NCI-H1417 treated with DMSO at 0.1 percent for 48 hours (cell line): ENCODE measurements at places on chromosomes 6 and 20.

GRCh38 chr6:113648698-113649097 lies 208.4 kb upstream of the MARCKS start:
- DNase-seq = no peak

DNA sequence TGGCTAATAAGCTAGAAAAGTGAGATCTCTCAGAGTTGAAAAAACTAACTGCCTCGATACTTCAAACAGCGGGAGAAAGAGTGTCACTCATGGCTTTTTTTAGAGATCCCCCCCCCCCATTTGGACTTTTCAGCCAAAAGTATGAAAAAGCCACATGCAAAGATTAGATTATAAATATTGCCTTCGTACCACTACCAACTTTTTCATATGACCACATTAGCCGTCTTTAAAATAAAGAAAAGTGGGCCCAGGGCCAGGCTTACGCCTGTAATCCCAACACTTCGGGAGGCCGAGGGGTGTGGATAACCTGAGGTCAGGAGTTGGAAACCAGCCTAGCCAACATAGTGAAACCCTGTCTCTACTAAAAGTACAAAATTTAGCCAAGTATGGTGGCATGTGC lies 4.4 kb downstream of the PGK2 start:
- no peak for DNase-seq

DNA sequence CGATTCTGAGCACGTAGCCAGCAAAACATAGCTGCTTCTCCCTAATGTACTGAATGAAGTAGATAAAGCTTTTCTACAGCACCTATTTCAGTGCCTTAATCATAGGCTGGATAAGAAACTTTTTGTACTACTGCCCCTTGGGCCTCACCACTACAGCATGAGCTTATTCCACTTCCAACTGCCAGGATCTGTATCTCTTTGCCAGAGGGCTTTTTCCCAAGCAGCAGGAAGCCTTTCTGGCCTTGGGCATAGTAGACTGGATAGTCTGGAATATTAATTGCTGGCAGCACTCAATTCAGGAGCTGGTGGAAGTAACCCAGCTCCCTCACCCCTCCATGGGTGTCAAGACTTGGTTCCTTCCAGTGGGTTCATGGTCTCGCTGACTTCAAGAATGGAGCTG lies 43.6 kb downstream of the ANKEF1 start:
- DNase-seq = no peak

DNA sequence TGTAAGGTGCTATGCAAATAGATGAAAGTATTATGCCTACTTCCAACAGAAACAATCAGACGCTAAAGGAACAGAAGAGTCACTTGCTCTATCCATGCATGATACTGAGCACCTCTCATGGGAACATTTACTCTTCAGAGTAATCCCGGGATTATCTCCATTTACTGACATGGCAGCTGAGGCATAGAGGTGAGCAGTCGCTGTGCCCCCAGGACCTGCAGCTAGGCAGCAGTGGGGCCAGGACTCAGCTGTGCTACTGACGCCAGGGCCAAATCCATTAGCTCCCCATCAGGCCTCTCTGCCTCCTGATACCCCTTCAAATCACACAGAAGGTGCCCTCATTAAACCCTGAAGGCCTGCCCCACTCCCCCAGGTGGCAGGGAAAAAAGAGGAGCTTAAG lies 51.9 kb downstream of the TRAM2 start:
- DNase-seq = no peak

- DNase-seq = no peak
Observed at GRCh38 chr6:85469276-85470022, 19.6 kb downstream of the NT5E start.

DNA sequence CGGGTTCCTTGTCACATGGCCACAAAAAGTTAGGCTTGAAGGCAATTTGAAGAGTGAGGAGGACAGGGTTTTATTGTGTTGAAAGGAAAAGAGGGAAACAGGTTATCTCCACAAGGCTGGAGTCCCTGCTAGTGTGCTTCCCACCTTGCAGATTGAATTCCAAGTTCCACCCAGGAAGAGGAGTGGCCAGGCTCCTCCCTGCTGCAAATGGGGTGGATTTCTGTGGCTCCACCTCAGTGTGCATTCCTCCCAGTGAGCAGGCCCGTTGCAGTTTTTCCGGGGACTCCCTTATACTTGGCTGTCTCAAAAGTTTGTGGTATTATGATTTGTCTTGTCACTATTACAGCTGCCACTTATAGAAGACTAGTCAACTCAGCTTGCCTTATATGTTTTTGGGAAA lies 281.8 kb upstream of the PLCB4 start:
- DNase-seq = no peak

DNA sequence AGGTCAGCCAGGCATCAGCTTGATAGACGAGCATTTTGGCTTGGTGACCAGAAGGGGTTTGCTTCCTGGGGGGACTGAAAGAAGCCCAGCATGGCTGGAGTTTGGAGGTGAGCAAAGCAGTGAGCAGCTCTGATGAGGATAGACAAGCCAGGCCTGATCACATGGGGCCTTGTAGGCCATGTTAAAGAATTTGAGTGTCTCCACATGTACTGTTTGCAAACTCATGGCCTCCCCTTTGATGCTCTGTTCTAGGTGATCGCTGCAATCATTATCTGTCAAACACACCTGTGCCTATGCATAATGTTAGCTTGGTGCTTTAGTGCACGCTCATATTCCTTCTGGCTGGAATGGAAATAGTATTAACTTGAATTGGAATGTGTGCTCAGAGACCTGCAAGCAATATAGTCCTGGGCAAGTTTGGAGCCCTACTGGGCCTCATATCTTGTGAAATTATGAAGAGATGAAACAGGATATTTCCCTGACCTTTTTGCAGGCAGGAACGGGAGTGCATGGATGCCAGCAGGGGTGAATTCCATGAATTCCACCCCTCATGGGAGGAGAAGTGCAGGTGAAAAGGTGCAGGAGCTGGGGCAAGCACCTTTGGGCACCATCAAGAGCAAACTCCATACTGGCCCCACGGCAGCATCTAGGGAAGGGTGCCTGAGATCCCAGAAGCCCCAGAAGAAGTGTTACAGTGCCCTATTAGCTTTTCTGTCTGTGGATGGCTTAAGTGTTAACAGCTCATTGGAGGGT lies 480.5 kb downstream of the EPM2A start:
- no peak for DNase-seq

DNA sequence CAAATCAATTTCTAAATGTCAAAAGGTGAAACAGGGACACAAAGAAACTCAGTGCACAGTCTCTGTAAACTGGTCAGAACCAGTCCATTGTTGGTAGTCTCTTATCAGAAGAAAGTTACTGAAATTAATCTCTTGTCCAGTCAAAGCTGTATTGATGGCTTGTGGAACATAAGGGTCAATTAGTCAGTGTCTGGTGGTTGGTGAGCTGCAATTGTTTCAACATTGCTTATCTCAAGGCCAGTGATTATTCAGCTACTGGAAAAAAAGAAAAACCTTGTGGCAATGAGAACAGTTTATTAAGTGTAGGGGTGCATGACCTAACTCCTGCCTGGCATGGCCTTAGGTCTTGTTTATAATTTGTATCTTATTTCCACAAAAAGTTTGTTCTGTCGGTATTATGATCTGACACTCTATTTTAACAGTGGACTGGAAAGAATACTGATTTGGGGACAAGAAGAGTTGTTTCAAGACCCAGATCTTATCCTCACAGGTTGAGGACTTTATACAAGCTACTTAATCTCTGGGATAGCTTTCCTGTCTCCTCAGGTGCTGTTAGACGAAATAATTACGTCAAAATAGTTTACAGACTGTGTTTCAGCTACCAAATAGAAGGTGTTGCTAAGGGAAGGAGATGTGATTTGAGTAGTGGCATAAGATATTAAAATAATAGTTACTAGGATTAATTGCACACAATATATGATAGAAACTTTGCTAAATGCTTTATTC lies 520.0 kb upstream of the IRAK1BP1 start:
- DNase-seq = no peak

DNA sequence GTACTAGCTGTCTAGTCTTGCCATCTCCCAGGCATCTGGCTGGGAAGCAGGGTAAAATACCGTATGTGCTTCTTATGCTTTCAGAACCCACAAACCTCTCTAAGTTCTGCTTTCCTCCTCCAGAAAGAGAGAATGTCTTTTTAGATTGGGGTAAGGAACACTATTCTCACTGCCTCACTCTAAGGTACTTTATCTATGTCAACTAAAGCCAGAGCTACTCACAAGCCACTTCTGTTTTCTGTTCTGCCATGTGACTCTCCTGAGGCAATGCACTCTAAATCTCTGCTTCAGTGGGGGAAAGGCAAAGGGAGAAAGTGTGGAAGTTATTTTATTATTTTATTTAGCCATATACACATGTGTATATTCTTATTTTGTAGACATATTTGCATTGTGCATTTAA lies 15.6 kb downstream of the MEP1A start:
- DNase-seq = no peak

DNA sequence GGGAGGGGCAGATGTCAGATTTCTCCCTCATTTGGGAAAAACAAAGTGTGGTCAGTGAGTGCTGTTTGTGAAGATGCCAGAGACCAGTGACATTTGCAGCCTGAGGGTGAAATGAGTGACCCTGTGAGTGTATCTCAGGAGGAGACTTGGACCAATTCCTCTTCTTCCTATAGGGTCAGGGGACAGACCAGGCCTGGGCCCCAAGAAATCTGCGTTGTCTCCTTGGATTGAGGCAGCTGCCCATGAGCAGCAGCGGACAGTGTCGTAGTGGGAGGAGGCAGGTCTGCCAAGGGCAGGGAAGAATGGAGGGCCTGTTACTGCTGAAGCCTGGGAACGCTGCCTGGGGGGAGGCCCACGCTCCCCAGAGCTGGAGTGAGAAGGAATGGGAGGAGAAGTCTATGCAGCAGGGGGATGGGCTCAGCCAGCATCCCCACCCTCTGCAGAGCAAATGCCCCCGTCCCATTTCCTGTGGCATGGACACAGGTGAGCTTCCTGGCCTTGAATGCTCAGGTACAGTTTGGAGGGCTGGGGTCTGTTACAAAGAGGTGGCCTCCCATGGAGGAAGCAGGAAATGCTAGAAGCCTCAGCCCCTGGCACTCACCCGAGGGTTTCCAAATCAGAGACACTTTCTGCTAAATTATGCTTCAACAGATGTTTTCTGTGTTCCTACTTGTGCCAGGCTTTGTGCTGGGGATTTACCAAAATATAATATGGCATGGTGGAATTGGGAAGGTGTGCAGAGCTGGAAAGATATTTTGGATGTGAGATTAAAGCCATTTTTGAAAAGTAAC lies 29.8 kb downstream of the DAAM2 start:
- no peak for DNase-seq

DNA sequence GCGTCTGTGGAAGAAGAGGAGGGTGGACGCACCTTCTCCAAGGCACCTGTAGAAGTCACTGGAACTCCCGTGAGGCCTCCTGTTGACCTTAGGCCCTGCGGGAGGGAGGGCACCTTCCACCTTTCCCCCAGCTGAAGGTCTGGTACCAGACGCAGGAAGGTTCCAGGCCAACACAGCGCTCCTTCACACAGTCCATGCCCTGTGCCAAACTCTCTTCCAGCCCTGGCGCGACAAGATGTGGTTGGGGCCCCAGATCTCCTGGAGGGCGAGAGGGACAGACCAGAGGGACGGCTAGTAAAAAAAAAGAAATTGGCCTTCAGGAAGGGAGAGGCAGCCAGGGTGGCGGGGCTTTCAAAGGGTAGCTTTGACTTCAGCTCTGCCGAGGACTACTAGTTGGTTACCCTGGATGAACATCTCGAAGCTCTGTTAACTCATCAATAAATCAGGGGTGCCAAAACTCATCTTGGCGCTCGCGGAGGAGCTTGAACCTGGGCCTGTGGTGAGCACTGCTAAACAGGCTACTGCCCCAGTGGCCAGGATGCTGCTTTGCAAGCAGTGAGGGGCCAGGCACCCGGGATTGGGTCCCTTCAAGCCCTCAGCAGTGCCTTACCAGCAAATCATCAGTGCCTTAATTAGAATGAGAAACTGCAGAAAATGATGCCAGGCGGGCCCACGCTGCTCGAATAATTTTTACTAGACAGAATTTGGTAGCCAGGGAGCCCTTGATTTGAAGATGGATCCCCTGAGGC lies 14.9 kb downstream of the AARS2 start:
- no peak for DNase-seq
